Activated T-helper 2 cell treated with anti-CD3 and anti-CD28 coated beads, Interferon-gamma antibody, Interleukin-2, Interleukin-4, amounts not matched to agents 10 μg/mL and 5 μg/mL and 100 μg/mL, durations not matched to agents 14 hours and 24 hours and 36 hours (primary cell): ENCODE measurements at places on chromosomes 7 and 10.

DNA sequence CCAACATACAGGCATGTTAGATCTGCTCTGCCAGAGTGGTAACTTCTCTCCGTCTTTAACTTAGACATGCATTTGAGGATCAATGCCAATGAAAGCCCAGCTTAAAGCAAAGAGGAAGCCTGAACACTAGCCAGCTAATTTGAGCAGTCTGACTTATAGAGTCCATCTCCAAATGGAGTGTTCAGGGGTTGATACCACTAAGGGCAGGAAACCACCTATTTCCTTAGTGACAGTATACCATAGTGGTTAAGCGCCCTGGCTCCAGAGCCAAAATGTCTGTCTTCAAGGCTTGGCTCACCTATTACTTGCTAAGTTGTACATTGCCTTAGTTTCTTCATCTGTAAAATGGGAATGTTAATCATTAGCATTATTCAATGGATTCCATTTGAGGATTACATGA, 678.5 kb downstream of the KCNMA1 start:
- DNase-seq = no peak

DNA sequence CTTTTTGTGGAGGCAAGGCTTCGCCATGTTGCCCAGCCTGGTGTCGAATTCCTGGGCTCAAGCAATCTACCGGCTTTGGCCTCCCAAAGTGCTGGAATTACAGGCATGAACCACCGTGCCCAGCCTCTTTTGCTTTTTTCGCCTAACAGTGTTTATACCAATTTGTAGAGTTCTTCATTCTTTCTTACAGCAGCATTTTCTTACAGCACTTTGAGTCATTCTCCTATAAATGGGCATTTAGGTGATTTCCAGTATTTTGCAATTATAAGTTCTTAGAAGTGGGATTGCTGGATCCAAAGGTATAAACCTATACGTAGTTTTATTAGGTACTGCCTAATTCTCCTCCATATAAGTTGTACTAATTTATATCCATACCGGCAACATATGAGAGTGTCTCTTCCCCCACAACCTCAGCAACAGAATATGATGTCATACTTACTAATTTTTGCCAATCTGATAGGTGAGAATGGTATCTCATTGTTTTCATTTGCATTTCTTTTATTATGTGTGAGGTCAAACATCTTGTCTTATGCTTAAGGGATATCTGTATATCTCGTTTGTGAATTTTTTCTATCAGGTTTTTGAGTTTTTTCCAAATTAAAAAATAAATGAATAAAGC, 39.1 kb downstream of the SUFU start:
- DNase-seq = no peak

GRCh38 chr10:126519992-126520391, 131.7 kb upstream of the ADAM12 start:
- DNase-seq = no peak

DNA sequence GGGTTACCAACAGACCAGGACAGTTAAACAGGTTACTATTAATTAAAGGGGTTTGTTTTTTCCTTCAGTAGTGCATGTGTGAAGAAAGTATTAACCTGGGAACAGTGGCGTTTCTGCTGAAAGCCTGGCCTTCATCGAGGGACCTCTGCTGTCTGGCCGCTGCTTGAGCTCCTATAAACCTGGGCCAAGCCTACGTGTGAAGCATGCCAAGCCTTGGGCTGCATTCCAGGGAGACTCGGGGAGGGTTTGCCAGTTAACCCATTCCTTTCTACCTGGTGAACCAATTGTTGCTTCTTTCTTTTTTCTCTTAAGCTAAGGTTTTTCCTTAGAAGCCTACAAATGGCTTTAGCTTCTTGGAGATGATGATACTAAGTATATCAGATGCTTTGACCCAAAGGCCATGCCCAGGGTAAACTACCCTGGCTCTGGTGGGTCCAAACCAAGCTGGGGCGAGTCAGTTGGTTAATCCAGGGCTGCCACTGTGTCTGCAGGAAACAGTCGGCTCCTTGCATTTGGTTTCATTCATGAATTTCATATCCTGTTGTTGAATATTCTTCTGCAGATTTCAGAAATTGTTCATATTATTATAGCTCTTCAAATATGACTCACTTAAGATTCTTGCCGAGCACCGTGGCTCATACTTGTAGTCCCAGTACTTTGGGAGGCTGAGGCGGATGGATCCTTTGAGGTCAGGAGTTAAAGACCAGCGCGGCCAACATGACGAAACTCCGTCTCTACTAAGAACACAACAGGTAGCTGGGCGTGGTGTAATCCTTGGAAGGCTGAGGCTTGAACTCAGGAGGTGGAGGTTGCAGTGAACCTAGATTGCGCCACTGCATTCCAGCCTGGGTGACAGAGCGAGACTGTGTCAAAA, 23.8 kb downstream of the PFKP start:
- DNase-seq = no peak

DNA sequence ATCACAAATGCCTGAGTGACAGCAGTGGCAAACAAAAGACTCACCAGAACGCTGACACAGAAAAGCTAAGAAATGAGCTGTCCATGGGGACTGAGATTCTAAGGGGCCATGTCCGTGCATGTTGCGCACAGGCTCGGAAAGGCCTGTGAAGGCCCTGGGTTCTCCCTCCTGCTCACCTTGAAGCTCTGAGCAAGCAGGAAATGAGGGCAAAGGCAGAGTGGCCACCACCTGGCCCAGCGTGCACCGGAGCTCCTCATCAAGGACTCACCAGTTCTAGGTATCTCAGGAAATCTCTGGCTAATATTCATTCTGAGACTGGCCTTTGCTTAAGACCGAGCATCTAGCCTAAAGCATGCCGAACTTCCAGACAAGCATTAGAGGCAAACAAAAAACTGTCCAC, 52.7 kb downstream of the MAD1L1 start:
- no peak for DNase-seq

- DNase-seq = no peak
These were observed 50.4 kb downstream of the CALML3 start for GRCh38 chr10:5575144-5575481.

DNA sequence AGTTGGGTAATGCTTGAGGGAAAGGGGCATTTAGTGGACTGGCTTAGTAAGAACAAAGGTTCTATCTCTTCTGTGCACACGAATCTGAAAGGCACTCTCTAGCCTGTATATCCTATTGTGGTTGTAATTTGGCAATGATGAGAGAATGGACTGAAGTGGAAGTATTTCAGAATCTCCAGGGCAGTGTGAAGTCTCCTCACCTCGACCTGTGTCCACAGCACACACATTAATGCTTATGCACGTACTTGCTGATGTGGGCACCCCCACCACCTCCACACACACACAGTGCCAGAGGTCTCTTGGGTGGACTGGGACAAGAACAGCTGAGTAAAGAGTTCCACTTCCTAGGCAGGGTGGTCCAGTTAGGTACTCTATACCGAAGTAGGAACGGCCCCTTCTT, 6.9 kb downstream of the SMC3 start:
- DNase-seq = no peak

- DNase-seq = no peak
These were observed 909.0 kb upstream of the C7orf33 start for GRCh38 chr7:147681530-147681929.

DNA sequence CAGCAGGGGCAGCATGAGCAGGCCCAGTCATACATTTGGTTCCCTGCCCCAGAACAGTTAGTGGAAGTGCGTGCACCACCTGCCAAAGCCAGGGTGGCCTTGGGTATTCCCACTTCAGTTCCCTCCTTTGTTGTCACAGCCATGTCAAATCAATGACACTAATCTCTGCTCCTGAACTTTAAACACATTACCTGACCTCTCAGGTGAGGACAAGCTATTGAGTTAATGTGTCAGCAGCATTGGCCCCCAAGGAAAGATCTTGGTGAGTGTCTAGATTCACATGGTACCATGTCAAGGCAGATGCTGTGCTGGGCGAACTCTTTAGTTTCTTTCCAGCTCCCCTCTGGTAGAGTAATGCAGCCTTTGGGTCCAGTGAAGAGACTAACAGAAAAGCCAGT, 2.1 kb downstream of the CYP3A5 start:
- no peak for DNase-seq

- DNase-seq = no peak
These were observed 67.0 kb upstream of the ZNF479 start for GRCh38 chr7:57199252-57199651.

DNA sequence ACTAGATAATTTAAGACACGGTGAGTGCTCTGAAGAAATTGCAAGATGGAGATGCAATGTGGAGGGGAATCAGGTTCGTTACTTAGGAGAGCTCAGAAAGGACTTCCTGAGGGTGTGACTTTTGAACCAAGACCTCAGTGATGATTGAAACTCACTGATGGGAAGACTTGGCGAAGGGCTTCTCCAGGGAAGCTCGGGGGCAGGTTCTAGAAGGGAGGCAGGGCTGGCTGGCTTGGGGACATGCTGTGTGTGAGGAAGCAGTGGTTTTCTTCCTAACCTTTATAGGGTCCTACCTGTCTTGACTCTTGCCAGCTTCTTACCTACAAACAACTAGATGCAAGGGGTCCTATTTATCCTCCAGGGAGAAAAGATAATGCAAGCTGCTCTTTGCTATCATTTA, 637.9 kb downstream of the ACTR3B start:
- no peak for DNase-seq

- DNase-seq = no peak
These were observed 671 bp upstream of the CHST3 start for GRCh38 chr10:71963351-71964097.

DNA sequence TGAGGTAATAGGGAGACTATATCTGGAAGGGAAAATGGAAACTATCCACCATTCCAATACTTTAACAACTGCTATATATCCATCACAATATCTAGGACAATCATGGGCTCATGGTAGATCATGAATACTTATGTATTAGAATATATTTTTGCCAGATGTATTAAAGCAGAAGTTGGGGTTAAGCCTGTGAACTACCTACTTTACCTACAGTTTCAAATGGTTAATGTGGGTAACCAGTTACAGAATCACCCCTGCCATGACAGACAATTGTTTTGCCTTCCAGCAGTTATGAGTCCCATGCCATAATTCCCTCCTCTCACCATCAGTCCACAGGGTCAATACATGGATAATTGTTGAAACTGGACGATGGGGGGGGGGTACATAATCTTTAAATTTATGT, 29.9 kb upstream of the RAPGEF5 start:
- no peak for DNase-seq

DNA sequence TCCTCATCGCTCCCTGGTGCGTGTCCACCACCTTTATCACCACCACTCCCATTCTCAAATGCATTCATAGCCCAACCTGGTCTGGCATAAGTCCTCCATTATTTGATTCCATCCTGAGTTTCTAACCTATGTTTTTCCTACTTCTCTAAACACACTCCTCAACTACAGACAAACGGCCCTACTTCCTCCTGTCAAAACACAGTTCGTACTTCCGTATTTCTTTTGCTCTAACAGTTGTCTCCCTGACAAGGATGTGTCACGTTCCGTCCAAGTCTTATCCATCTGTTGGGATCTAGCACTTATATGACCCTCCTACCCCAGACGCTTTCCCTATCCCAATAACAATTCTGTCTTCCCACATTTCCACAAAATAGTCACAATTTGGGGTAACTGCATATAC, 46.8 kb downstream of the DOCK4 start:
- DNase-seq = no peak

DNA sequence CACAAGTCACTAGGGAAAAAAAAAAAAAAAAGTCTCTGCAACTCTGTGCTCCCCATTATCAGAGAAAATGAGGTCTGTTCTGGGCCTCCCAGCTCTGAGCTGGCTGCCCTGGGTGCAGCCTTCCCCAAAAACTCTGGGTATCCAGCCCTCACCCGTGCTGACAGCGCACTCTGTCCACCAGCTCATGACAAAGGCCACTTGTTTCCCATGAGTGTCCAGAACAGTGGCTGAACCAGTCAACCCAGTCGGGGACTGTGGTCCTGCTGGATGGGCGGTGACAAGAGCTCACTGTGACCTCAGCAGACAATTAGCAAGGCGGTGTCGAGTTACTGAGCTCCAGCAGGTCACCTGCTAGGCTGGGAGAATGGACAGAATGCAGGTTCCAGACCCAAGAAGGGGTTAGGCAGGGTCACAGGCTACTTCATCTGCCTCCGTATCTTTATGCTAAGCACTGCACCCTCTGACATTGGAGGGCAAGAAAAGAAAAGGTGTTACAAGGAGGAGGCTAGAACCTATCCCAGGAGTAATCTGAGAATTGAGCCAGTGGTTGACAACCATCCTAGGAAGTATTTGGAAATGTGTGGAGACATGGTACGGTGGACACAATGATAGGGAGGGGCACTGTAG, 37.2 kb downstream of the DLG5 start:
- DNase-seq = no peak

- DNase-seq = no peak
These were observed 283.8 kb downstream of the GATA3 start for GRCh38 chr10:8338177-8338766.

DNA sequence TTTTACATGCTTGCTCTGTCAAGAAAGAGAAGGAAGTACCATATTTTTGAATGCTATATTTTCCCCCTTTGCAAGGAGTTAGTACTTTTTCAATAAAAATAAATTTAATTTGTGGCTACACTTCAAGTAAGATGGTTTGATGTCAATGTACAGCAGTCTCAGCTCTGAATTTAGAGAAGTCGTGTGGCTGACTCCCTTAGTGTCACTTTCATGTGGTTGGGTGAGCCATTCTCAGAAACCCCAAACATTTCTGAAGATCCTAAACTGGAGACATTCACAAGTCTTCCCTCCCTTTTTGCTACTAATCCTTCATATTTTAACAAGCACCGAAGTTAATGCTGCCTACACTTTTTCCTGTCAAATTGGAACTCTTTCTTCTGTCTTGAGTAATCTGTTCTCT, 244.4 kb downstream of the DYNC1I1 start:
- no peak for DNase-seq

DNA sequence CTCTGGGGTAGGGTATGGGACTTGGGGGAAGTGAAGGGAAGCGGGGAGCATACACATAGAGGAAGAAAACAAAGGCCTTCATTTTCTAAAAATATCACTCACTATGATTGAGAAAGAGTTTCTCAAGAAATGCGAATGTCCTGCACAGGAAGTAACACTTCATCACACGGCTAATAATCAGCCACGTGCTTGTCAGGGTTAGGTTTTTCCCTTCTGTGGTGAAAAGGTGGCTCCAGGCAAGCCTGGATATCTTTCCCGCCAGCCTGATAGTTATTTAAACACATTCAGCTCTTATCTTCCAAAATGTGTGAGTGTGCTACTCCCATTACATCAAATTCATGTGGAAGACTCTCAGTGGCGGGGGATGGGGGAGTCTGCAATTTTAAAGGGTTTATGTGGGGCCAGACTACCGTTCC, 166.4 kb upstream of the ADO start:
- no peak for DNase-seq
